NCI-H1105 (cell line): ENCODE measurements at places on chromosomes 1 and 21.

DNA sequence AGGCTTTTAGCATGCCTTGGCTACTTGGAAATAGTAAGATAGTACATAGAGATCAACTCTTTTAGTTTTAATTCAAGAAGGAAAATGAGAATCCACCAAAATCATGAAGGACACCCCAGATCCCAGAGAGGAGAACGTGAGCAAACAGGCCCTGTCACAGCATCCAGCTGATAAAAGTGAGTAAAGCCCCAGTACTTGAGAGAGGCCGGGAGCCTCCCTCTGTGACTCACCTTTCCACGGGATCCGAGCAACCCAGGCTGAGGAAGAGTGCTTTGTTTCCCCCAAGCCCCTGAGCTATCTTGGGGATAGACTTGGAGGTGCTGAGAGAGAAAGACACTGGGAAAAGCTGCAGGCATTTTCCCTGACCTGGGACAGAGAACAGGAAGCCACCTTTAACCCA lies 238.6 kb downstream of the DUSP10 start:
- DNase-seq: no peak

DNA sequence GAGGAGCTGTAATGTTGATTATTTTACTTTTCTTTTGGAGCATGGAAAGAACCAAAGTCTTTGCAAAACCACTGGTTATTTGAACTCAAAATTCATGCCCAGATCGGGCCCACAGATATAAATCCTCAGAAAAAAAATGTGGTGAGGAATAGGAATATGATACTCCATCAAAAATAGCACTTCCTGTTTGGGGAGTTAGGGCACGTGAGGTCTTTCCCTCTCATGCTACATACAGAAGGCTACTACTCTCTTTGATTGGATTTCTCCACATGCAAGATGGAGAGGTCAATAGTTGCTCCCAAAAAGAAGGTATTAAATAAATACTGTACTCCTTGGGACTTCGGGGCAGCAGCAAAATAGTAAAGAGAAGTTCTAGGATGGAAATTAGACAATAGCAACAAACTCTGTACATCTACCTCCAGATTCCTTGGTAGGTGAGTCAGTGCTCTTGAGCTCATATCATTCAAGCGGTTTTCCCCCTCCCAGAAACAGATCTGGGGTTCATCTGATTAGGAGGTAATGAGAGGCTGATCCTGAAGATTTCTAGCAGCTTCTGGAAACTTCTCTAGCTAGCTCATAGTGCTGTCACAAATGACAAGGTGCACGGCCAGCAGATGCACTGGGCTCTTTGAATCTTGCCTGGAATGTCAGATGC lies 47.1 kb downstream of the SLC9C2 start:
- no peak for DNase-seq

DNA sequence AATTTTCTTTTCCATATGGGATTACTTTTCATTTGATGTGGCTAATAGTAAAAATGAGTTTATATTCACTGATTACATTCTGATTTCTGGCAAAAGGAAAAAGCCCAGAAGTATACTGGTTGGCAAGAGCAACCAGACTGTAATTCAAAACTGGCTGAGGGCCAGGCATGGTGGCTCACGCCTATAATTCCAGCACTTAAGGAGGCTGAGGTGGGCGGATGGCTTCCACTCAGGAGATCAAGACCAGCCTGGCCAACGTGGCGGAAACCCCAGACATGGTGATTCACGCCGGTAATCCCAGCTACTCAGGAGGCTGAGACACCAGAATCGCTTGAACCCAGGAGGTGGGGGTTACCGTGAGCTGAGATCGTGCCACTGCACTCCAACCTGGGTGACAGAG lies 14.5 kb downstream of the SYT11 start:
- peak; percentile 31 for DNase-seq

DNA sequence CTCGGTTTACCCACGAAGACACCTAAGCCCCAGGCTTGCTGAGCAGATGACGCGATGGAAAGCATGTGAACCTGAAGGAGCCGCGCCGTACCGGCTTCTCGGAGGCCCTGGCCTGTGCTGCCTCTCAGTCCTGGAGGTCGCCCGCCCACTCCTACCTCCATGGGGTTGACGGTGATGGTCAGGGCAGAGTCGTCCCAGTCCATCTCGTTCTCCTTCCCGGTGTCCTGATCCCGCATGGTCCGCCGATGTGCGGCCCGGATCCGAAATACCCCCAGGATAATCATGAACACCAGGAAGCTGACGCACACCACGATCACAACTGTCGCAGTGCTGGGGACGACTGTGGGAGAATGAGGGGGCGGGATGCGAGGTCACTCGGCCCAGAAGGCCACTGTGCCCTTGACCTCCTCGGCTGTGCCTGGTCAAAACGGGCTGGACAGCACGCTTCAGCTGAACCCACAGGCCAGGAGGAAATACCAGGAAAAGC lies 79.6 kb downstream of the PIK3CD start:
- DNase-seq: no peak

- DNase-seq: no peak
Observed at GRCh38 chr1:9871707-9872425, 38.2 kb downstream of the CTNNBIP1 start.

- no peak for DNase-seq
Observed at GRCh38 chr1:172928412-172928811, 122.3 kb downstream of the TNFSF18 start.

- no peak for DNase-seq
Observed at GRCh38 chr1:20850021-20850420, 62.9 kb upstream of the HP1BP3 start.

DNA sequence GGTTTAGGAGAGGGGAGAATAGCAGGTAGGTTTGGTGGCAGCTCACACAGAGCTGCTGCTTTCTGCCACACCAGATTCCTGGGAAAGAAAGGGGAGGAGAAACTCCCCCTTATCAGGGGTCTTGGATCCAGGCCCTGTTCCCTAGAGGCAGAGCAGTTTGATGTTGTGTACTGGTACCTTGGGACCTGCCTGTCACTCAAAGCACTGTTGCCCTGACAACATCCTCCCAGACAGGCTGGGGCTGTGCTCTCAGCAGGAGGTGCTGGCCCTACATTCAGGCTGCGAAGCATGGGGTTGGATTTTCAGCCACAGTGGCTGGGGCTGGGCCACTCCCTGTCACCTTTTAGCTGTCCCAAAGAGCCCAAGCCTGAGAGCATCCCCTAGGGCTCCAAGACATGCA lies 188.0 kb downstream of the GRIK3 start:
- DNase-seq: no peak
